ENCODE measurements at places on chromosomes 7 and 10.

- no peak for DNase-seq
Measured at GRCh38 chr7:95253986-95254385, 70.3 kb downstream of the PON1 start.

- peak; percentile 92 for DNase-seq
Measured at GRCh38 chr7:75732764-75733630, 5.7 kb downstream of the HIP1 start.

GRCh38 chr10:54559498-54559897, 241.5 kb downstream of the PCDH15 start:
- peak; percentile 85 for DNase-seq

DNA sequence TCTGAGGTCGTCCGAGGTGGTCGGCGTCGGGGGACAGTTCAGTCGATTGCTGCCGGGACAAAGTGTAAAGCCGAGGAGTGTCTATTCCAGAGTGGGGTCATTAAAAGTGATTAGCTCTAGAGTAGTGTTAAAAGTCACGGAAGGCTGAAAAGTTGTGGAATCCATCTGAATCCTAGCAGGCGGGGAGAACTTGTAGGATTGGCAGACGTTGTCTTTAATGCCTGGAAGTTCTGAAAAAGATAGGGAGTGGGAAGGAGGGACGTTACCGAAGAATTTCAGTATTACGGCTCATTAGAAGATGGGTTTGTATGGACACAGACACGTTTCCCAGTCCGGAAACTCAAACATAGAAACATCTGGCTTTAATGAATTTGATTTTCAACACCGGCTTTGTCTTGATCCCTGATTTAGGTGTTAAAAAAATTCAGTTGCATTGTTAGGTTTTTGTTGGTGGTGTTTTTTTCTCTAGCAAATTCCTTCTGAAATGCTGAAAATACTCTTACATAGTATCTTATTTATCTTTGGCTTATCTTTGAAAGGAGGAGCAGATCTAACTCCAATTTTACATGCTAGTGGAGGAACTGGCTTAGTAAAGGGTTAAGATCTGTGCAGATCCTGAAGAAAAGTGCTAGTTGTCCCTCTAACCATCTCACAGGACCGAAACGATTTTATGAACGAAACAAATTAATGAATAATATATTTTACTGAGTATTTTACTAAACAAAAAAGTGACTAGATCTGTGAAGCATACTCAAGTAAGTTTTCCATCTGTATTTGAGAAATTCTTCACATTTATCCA, 900 bp downstream of the MKLN1 start:
- DNase-seq = peak; percentile 43

GRCh38 chr7:4159761-4160554, 522.1 kb upstream of the FOXK1 start:
- DNase-seq = no peak

DNA sequence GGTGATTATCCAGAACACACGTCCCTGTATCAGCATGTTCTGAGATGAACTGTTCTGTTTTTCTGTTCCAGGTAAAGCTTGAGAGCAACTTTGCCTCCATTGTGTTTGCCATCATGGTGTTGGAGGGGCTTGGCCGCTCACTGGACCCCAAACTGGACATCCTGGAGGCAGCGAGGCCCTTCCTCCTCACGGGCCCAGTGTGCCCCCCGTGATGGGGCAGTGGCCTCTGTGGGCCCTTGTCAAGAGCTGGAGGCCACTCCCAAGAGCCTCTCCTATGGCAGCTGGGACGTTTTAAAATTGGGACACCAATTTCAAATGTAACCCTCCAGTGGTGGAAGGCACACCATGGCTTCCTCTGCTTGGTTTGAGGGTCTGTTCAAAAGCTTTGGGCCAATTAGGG, 1.9 kb upstream of the NDUFB2 start:
- no peak for DNase-seq

GRCh38 chr10:119724593-119725516, 995 bp upstream of the INPP5F start:
- DNase-seq = peak; percentile 14

DNA sequence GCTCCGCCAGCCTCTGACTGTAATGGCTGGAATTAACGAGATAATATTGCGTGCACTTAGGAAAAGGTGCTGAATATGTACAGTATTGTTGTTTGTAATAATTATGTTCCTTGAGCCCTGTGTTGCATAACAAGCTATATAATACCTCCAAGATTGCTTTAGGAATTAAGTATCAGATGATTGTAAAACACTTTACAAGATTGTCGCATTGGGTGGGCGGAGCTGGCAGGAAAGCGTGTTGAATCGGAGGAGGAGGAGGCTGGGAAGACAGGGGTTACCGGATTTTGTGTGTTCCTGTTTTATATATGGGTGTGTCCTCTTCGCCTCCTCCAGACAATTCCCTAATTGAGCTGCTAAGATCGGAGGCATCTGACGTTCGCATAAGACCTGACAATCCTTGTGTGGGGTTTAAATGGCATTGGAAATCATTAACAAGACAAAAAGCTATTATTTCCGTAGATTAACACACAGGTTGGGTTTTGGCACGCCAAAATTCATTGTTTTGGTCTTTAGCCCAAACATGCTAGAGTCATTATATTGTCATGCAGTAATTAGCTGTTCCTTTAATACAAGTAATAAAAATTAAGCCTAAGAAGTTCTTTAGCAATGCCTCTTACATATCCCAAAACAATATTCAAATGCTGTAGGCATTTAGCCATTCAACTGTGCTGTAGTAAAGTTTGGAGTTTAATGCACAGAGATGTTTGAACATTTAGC, 192.9 kb upstream of the SH2B2 start:
- DNase-seq = no peak

GRCh38 chr7:65746398-65746669, 126.5 kb upstream of the VKORC1L1 start:
- peak; percentile 69 for DNase-seq

DNA sequence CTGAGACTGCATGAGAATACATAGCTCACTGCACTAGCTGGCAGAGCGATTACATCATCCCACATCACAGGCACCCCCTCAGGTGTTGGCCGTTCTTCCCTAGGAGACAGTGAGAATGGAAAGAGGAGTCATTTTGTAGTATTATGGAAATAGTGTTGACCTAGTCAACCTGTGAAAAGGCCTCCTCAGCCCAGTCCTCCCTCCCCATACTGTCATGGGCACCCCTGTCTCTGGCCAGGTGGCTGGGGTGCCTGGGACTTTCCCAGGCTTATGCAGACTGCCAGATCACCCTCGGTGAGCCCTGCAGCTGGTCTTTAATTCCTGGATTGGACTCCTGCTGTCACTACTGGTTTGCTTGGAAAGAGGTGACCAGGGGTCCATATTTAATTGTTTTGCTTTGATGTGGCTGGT, 4.0 kb downstream of the INPP5A start:
- DNase-seq = no peak

GRCh38 chr10:68618234-68618633, 58.1 kb downstream of the TET1 start:
- peak; percentile 11 for DNase-seq

GRCh38 chr7:48130658-48131108, 40.6 kb upstream of the ABCA13 start:
- DNase-seq = peak; percentile 65

DNA sequence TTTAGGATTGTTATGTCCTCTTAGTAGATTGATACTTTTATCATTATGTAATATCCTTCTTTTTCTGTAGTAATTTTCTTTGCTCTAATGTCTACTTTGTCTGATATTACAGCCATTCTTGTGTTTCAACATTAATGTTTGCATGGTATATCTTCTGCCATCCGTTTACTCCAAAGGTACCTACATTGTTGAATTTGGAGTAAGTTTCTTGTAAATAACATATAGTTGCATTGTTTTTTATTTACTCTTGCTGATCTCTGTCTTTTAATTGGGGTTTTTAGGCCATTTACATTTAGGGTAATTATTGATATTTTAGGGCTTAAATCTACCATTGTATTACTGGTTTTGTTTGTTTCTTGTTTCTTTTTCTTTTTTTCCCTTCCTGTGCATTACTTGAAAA, 100.1 kb downstream of the STK31 start:
- DNase-seq = no peak

DNA sequence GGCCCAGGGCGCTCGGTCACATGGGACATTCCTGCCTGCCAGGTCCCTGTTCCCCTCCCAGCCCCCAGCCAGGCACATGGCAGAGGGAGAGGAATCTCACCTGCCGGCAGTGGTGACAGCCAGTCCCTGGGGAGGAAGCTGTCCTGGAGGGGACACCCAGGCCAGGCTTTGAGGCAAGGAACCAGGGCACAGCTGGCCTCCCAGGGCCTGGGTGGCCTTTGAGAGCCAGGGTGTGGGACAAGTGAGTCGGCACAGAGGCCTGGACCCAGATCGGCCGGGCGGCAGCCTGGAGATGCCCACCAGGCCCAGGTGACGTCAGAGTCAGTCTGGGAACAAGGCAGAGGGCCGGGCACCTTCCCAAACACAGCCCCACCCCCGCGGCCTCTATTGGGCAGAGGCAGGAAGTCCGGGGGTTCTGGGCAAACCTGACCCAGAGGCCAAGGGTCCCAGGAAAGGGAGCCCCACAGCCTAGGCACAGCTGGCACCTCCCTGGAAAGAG, 65.0 kb upstream of the CFAP46 start:
- no peak for DNase-seq
